ENCODE measurements at places on chromosomes 7 and 10.

- no peak for DNase-seq
These were observed 61.8 kb downstream of the OAT start for GRCh38 chr10:124356701-124357560.

GRCh38 chr10:8830876-8831275 lies 776.4 kb downstream of the GATA3 start:
- no peak for DNase-seq

DNA sequence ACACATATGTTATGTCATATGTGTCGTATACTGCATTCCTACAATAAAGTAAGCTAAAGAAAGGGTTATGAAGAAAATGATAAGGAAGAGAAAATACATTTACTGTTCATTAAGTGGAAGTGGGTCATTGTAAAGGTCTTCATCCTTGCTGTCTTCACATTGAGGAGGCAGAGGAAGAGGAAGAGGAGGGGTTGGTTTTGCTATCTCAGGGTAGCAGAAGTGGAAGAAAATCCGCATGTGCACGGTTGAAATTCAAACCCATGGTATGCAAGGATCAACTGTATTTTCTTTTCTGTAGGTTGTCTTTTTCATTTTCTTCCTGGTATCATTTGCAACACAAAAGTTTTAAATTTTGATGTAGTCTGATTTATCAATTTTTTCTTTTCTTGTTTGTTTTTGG lies 6.3 kb downstream of the PLEKHA8 start:
- no peak for DNase-seq

GRCh38 chr7:44798649-44799305 lies 2.3 kb downstream of the PPIA start:
- DNase-seq, result no peak

GRCh38 chr7:34026481-34027190 lies 121.3 kb downstream of the BMPER start:
- DNase-seq, result no peak

GRCh38 chr10:57948796-57949195 lies 318.9 kb downstream of the IPMK start:
- DNase-seq, result no peak

GRCh38 chr10:15863733-15864132 lies 3.4 kb upstream of the MINDY3 start:
- DNase-seq, result no peak

- no peak for DNase-seq
These were observed 103.4 kb downstream of the ABCA13 start for GRCh38 chr7:48274662-48275061.

- DNase-seq, result no peak
These were observed 4.7 kb upstream of the SLC18A3 start for GRCh38 chr10:49605216-49605938.

- no peak for DNase-seq
These were observed 116.9 kb upstream of the PCGF5 start for GRCh38 chr10:91103384-91104192.

DNA sequence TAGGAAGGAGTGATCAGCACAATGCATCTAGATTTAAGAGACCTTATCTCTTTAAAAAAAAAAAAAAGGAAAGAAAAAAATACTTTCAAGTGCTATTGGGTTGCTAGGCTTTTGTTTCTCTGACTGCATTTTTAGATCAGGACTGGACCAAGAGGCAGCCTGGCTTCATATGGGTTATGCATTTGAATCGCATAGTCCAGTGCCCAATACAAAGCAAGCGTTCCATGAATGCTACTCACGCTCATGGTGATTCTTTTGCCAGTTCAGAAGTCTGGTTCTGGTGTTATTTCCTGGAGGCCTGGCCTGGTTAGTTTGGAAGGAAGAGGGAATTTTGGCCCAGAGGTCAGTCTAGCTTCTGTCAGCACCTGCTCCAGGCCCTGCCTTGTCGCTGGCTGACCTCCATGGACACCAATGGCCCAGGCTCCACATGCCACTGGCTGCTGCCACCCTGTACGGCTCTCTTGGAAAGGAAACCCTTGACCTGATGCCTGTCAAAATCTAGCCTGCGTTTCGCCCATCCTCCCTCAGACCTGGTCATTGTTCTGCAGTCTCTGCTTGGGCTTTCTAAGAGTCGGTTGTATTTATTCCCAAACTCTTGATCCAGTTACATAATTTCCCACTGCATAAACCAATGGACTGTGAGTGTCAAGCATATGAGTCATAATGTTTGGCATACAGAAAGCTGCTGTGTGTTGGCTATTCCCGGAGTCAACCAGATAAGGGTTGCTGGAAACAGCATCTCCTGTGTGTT lies 74.3 kb upstream of the MKX start:
- no peak for DNase-seq

DNA sequence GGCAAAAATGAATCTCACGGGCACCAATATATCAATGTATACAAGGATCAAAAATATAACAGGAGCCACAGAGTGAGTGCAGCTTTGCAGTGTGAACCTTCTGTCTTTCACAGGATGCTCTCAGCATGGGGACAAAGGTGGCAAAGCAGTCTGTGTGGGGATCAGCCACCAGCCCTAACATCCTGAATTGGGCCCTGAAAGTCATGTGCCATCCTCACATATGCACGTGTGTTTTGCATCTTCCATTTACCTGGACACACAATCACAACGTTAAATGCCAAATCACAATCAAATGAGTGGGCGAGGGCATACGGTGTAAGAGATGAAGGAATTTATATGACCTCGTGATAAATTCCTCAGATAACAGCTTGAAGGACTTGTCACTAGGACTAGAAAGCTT lies 6.5 kb downstream of the TAS2R16 start:
- no peak for DNase-seq

DNA sequence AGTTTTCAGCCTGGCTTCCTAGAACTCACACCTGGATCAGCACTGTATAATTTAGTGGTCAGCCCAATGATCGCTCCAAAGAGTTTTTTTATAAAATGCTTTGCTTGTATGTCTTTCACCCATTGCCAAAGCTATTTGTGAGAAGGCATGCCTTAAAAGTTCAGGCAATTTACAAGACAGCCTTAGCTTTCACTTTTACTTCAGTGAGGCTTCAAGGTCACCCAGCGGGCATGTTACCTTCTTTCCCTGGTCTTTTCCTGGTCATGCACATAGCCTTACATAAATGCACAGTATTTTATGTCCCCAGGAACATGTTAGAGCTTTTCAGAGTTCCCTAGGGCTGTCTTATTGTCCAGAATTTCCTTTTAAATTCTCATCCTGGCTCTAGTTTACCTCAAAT lies 179.9 kb upstream of the TMEM72 start:
- no peak for DNase-seq

DNA sequence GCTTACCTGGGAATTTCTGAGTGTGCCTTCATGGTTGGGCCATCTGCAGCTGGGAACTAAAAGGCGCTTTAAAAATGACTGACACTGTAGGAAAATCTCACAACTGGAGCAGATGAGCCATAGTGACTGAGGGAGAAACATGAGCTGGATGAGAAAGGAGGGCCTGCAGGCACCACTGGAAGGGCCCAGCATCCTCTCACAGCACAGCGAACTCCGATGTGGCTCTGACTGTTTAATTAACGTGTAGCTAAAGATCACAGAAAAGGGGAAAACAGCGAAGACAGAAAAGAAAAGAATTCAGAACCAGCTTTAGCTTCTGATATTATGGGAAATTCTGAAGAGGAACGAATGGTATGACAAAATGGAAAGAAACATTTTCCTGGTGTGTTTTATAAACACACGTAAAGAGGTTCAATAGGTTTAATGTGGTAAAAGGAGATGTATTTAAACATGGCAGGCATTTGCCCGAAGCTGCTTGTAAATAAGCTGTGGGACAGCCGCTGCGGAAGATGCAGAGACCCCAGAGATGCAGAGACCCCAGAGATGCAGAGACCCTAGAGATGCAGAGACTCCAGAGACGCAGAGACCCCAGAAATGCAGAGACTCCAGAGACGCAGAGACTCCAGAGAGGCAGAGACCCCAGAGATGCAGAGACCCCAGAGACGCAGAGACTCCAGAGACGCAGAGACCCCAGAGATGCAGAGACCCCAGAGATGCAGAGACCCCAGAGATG lies 534.3 kb downstream of the PTPRN2 start:
- DNase-seq, result no peak

- DNase-seq, result no peak
These were observed 30.4 kb upstream of the DGKI start for GRCh38 chr7:137877027-137877675.

- no peak for DNase-seq
These were observed 72.9 kb upstream of the ABCB5 start for GRCh38 chr7:20542594-20542993.

GRCh38 chr7:69678494-69679187 lies 80.4 kb downstream of the AUTS2 start:
- no peak for DNase-seq

GRCh38 chr7:4037877-4038276 lies 644.2 kb upstream of the FOXK1 start:
- no peak for DNase-seq

- DNase-seq, result no peak
These were observed 14.6 kb downstream of the EPC1 start for GRCh38 chr10:32332299-32332750.

- no peak for DNase-seq
These were observed 7.0 kb upstream of the TET1 start for GRCh38 chr10:68553138-68553537.

GRCh38 chr7:50262446-50262845 lies 42.1 kb upstream of the IKZF1 start:
- no peak for DNase-seq
